ENCODE measurements at places on chromosomes 6 and 20.

DNA sequence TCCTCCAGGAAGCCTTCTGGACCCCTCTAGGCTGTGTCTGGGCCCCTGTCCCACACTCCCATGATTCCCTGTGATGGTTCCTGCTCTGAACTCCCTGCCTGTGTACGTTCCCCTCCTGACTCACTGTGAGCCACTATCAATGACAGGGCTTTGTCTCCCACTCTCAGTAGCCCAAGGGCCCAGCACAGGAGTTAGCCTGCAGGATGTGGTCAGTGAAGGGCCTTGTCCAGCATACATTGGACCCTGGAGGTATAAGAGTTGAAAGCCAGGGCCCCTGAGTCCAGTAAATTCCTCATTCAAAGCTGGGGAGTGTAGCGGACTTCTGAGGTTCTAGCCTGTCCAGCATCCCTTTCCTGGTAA, 19.0 kb downstream of the ZBP1 start:
- DNase-seq = no peak

DNA sequence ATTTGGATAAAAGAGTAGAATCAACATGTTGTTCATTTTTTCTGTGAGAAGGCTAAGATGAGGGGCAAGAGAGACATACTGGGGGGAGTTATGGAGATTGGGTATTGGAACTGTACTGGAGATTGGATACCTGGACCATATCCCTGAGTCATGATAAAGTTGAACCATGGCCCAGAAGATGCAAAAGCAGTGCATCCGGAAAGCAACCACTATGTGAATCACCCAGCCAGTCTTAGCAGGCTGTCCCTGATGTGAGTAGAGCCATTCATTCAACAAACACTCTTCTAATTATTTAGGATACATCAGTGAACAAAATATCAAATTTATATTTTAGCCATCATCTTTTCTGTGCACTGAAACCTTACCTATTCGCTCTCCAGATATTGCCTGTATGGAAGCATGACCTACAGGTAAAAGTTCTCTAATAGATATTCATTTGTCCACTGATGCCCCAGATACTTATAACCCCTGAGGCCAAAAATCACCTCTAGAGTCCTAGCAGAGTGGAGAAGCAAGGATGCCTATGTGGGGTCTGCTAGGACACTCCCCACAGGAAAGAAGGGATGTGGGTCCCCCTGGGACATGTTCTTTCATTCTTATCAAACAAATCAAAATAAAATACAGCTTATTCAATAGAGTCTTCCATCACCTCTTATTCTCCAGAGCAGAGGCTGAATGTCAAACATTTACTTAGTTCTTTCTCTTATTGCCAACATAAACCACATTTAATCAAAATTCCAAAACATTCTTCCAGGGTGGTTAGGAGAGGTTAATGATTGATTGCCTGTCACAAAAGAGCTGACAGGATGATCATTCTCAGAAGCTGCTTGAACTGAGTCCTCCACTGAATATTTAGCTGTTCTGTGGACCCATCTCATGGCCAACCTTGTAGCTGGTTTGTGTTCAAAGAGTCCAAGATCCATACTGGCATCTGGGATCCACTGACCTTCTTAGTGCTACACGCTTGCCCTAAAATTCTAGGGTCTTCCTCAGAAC, 37.0 kb upstream of the PKHD1 start:
- DNase-seq = no peak

DNA sequence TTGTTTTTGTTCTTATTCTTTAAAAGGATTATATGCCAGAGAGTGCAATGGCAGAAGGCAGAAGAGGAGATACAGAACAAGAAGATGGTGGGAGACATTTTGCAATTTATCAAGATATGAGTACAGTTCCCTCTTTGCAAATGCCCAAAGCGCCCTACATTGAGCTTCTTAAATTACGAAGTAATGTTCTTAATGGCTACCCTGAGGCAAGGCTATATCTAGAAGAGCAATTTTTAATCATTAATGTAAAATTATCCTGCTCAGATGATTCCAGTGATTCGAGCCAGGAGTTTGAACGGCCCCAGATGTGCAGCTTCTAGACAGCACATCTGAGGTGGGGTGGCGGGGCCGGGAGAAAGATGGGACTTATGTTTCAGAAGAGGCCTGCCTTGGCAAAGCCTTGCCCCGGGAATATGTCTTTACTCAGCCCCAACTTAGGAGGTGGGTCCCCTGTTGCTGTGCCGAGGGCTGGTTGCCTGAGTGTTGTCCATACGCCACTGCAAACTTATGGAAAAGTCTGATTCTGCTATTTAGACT, 84.9 kb upstream of the MLN start:
- no peak for DNase-seq

- DNase-seq = no peak
These were observed 312.9 kb upstream of the ARID1B start for GRCh38 chr6:156464100-156464878.

GRCh38 chr20:61436283-61436666, 184.2 kb downstream of the CDH4 start:
- no peak for DNase-seq

DNA sequence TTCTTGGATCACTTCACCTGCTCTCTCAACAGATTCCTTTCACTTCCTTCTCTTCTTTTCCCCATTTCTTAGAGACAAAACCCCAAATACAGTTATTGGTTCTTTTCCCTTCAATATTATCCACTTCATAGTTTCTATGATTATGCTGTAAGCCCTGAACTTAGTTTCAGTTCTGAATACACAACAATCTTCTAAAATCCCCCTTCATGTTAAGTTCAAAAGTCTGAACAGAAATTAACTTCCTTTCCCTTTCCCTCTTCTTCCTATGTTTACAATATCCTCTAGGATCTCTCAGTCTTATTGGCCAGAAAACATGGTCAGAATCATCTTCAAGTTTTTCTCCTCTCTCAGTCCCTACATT, 57.7 kb downstream of the OGFRL1 start:
- DNase-seq = no peak

GRCh38 chr6:108587258-108588059, 26.7 kb downstream of the FOXO3 start:
- DNase-seq = no peak

GRCh38 chr20:34143951-34144350, 31.9 kb upstream of the EIF2S2 start:
- no peak for DNase-seq
